ENCODE measurements at places on chromosomes 7 and 10.

DNA sequence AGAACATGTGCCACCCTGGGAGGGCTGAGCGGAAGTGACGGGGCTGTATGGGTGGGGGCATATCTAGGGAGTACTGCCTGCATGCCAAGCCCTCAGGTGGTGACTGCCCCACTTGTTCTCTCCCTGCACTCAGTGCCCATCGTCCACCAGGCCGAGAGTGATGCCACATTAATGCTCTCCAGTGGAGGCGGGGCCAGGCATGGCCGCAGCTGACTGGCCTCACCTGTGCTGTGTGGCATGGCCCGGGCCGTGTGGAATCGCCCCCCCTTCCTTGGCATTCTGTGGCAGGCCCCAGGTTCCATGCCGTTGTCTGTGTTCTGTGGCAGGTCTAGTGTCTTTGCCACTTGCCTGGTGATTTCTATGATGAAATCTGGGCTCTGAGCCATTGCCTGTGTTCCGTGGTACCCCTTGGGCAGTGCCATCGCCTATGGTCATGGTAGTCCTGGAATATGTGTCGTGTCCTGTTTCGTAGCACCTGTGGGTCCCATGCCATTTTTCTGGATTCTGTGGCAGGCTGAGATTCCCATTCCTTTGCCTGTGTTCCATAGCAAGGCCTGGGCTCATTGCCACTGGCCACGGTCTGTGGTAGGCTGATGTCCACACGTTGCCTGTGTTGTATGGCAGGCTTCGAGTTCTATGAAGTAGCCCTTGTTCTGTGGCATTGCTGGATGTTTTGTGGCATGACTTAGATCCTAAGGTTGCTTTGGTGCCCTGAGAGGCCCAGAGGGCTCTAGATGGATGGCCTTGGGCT, 8.9 kb downstream of the FLNC start:
- DNase-seq: no peak

DNA sequence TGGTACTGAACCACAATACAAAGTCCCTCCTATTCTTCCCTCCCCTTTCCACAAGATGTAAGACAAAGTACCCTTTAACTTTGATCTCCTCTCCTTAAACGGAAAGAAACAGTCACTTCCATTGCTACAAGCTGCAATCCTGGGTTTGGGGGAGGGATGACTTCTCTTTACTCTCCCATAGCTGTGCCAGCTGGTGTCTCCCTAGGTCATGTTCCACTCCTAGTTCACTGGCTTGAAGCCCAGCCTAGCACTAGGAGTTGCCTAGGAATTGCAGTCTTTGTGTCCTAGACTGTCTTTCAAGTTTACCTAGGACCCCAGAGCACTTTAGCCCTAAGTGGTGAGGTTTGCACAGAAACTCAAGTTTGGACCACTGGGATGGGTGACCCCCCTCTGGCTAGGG, 311.1 kb downstream of the HPSE2 start:
- DNase-seq: no peak

GRCh38 chr10:51000164-51000563, 74.1 kb upstream of the PRKG1 start:
- DNase-seq: peak; percentile 34

DNA sequence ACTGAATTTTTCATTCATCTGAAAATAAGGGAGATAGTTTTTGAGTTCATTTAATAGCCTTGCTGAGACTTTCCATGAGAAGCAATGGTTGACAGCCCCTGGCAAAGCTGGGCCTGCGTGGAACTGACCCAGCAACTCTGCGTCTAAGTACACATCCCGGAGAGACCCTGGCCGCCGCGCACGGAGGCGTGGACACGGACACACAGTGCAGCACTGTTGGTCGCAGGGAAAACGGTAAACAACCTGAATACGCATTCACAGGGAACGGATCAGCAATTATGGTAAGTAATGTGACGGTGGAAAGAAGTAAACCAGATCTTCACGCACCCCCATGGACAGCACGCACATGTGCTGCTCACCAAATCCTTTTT, 28.2 kb downstream of the GNA12 start:
- no peak for DNase-seq

DNA sequence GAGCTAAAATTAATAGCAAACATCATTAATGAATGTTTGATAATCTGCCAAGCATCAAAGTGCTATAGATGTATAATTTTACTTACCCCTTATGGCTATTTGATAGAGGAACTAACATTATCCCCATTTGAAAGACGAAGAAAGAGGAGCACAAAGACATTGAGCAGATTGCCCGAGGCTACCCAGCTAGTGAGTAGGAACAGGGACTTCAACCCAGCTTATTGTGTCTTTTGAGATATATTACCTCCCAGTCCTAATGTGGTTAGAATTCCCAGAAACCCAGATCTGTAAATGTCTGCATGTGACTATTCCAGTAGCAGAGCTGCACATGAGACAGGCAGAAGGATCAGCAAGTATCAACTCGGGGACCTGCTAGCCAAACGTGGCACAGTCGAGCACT, 160.1 kb upstream of the AOAH start:
- no peak for DNase-seq

DNA sequence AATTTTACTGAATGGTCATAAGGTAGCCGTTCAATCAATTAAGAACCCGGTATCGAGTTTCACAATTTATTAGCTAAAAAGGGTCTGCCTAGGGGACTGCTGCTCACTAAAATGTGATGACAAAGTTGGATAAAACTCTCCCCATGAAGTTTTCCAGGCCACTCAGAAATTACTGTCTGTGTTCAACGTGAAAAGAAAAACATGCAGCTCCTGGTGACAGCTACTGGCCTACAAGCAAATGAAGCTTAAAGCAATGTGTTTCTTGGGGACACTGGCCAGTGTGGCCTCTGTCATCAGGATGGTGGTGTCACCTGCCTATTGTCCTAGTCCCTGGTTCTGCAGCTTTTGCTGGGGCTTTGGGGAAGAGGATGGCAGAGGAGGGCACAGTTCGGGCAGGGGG, 222.6 kb downstream of the WDR11 start:
- no peak for DNase-seq

- DNase-seq: no peak
Measured at GRCh38 chr7:75033826-75034225, 39.8 kb downstream of the RCC1L start.

DNA sequence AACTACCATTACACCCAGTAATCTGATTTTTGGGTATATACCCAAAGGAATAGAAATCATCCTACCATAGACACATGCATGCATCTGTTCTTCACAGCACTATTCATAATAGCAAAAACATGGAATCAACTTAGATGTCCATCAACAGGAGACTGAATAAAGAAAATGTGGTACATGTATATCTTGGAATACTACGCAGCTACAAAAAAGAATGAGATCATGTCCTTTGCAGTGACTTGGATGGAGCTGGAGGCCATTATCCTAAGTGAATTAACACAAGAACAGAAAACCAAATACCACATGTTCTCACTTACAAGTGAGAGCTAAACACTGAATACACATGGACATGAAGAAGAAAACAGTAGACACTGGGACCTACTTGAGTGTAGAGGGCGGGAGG, 254.9 kb downstream of the CACNA2D1 start:
- no peak for DNase-seq

GRCh38 chr7:128703609-128704241, 31.6 kb downstream of the GARIN1A start:
- DNase-seq: no peak

DNA sequence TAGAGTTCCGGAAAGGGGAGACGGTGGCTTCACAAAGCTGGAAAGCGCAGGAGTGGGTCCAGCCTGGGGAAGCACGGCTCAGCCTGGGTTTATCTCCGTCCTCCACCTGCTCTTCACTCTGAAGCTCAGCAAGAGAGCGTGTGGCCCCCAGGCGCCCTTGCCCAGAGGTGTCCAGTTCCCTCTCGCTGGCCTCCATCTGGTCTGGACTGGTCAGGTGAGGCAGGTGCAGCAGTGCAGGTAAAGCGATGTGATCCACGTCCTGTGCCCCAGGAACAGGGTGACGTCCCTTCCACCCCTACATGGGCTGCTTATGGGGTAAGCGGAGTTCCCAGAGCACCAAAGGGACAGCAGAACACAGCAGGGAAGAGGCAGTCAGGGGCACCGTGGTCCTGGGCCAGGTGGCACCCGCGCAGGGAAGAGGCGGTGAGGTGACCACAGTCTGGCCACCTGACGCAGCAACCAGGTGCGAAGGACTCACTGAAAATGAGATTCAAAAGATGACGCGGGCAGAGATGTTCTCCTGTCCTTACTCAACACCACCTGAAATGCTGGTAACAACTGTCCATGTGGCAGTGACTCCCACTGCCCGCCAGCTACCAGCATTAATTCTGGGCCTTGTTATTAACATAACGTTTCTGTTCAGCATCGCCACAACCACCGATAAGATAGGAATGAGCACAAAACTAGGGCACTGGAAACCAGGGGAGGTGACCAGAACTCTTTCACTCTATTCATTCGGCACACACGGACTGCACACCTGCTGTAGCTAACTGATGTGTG, 33.0 kb upstream of the DIP2C start:
- DNase-seq: no peak

GRCh38 chr7:50481867-50482266, 31.7 kb upstream of the FIGNL1 start:
- DNase-seq: no peak

GRCh38 chr10:93028883-93029282, 31.7 kb upstream of the CYP26C1 start:
- DNase-seq: no peak

GRCh38 chr7:141012696-141013344, 1.9 kb downstream of the MRPS33 start:
- peak; percentile 26 for DNase-seq

DNA sequence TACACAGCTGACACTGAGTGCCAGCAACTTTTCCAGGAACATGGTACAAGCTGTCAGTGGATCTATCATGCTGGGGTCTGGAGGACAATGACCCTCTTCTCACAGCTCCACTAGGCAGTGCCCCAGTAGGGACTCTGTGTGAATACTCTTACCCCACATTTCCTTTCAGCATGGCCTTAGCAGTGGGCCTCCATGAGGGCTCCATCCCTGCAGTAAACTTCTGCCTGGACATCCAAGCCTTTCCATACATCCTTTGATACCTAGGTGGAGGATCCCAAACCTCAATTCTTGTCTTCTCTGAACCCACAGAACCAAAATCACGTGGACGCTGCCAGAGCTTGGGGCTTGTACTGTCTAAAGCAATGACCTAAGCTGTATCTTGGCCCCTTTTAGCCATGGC, 116.8 kb downstream of the IQUB start:
- no peak for DNase-seq

GRCh38 chr7:2017481-2017891, 215.3 kb downstream of the MAD1L1 start:
- no peak for DNase-seq

- no peak for DNase-seq
Measured at GRCh38 chr7:17297243-17297642, 1.2 kb upstream of the AHR start.

GRCh38 chr10:131676800-131677421, 223.9 kb upstream of the PPP2R2D start:
- no peak for DNase-seq

DNA sequence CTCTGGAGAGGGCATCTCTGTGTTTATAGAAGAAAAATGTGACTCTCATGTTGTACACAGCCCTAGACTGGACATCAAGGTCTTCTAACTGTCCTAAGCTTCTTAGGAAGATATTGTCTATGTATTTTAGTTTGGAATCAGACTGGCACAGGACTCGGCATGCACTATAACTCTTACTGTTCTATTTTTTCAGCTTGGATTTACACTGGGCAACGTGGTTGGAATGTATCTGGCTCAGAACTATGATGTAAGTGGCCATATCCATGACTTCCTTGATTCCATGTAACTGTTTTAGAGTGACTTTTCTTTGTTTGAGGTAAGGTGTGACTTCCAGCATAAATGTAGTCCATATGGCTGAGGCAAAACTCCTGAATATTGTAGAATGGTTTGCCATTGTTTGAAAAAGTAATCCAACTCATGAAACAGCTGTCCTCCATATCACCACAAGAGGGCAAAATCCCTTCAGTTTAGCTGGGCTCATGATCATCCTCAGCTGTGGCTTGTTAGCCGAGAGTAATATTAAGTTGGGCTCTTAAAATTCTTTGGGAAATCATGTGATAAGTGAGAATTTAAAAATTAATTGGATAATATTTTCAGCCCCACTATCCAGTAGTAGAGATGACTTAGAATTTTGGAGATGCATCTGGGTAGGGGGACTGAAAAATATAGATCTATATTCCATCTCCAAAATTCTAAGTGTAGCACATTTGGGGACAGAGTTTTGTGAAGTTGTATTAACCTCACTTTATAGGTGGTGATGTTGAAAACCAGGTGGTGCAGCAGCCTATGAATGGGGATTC, 10.4 kb downstream of the STMP1 start:
- DNase-seq: peak; percentile 64

DNA sequence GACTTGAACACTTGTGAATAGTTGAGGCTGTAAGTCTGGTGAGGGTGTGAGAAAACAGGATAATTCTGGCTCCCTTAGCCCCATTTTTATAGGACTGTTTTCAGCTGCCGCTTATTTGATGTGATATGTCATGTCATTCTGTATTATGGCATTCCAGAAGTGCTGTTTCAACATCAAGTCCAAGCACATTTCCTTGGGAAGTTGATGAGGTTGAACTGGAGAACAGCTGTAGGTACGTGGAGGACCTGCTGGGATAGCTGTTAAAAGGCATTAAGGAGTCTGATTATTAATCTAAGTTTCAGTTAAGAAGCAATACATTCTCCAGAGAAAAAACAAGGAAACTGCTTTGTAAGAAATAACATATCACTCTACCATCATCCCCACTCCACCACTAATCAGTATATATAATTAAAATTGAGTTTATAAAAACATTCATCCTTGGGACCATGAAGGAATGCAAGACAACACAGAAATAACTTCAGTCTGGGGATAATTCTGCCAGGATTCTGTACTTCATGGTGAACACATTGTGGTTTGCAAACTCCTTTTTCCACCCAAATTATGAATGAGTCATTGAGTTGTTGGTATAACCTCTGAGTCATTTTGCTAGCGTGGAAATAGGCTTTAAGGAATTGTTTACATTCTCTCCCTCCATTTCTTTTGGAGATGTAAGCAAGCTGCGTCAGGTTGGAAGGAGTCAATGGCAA, 39.9 kb upstream of the TMEM229A start:
- DNase-seq: peak; percentile 40

Data from hepatic stellate cell (primary cell).